Activated CD4-positive, alpha-beta T cell treated with anti-CD3 and anti-CD28 coated beads for 4 hours (primary cell): ENCODE measurements at places on chromosomes 7 and 10.

GRCh38 chr7:50825465-50825864 lies 42.8 kb upstream of the GRB10 start:
- no peak for DNase-seq

DNA sequence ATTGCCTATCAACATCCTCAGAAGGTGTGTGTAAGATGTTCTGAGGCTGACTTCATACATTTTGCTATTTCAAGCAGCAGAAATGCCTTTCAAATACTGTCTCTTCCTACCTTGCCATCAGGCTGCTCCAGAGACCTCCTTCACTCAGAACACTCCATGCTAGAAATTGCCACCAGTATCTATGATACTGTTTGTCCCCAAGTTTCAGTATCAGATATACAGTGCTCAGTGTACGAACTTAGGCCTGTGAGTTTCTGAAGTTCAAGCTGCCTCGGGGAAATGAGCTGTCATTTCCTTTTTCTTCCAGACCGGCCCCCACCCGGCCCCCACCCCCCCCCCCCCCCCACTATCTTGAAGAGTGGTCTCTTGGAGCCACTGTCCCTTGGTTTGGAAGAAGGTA lies 373.4 kb upstream of the CHRM2 start:
- no peak for DNase-seq

- DNase-seq: no peak
Observed at GRCh38 chr7:150564006-150564405, 3.2 kb upstream of the GIMAP4 start.

- DNase-seq: no peak
Observed at GRCh38 chr10:30445711-30446110, 11.7 kb downstream of the MAP3K8 start.

DNA sequence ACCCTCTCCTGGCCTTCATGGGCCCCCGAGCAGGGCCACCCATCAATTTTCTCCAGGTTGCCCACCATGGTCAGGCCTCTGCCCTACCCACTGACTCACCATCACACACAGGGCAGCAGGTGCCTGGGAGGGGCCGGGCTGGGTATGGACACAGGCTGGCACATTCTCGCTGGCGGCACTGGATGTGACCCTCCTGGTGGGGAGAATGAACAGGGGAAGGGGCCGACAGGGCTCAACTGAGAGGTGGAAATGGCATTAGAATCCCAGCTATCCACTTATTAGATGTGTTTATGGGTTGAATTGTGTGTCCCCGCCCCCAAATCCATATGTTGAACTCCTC lies 16.4 kb downstream of the KCP start:
- no peak for DNase-seq
